AG04450 (cell line): ENCODE measurements at places on chromosomes 5 and 9.

GRCh38 chr9:26339796-26340195 lies 552.8 kb downstream of the CAAP1 start:
- DNase-seq = no peak

GRCh38 chr5:78499485-78499884 lies 139.1 kb downstream of the SCAMP1 start:
- DNase-seq = no peak

DNA sequence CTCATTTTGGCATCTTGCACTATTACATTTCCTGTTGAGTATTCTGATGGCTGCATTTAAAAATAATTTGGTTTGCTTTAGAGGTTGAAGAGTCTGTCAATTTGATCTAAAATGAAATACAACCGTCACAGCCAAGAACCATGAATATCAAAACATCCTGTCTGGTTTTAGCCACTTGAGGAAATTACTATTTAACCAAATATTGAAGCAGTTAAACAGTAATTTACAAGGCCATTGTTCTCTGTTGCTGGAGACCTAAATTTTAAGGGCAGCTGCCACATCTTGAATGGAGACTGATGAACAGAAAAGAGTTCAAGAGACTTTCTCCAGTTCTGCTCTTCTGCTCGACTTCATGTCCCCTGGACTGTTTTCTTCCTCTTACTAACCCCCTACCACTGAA lies 549.4 kb downstream of the LRRC70 start:
- no peak for DNase-seq

DNA sequence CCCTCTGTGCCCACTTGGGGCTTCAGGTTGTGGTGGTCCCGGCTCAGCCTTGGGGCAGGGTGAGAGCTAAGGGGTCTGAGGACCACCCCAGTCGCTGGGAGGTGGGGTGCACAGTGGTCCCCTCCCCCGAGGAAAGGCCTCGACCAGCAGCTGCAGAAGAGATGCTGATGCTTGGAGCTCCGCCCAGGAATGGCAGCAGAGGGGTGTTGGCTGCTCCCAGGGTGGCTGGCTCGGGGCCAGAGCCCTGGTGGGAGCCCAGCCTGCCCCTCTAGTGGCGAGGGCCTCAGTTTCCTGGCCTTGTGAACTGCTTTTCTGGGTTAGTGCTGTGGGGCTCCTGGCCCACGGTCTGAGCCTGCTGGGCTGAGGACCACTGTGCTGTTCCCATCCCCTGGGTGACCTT lies 1.2 kb downstream of the DIPK1B start:
- no peak for DNase-seq

DNA sequence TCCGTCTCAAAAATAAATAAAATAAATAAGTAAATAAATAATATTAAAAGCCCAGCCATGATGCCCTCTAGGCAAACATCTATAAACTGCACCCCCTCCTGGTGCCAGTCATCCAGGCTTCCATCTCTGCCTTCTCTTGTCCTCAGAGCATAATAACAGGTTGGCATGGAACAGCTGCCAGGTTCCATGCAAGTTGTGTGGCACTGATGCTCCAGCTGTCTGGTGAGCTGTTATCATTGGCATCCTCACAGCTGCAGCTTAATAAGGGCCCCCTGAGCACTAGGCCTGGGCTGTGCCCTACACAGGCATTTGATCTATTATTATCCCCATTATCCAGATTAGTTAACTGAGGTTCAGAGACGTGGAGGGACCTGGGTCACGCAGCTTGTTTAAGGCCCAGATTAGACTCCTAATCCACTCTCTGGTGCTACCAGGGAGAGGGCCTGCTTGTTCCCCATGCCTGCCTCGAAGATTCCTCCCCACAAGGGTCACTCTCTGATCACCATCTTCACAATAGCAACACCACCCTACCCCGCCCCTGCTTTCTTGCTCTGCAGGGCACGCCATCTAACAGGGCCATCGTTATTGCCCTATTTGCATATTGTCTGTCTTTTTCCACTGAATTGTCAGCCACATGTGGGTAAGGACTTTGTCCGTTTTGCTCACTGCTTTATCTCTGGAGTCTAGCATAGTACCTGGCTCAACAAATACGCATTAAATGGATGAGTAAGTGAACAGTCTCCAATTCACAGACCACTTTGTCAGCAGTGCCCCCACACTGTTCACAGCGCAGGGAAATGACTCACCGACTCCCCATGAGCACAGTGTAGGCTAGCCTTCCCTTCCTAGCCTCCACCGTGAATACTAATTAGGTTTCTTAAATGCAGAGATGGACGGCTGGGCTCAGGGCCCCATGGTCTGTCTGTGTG lies 1.5 kb upstream of the DNM1 start:
- no peak for DNase-seq

DNA sequence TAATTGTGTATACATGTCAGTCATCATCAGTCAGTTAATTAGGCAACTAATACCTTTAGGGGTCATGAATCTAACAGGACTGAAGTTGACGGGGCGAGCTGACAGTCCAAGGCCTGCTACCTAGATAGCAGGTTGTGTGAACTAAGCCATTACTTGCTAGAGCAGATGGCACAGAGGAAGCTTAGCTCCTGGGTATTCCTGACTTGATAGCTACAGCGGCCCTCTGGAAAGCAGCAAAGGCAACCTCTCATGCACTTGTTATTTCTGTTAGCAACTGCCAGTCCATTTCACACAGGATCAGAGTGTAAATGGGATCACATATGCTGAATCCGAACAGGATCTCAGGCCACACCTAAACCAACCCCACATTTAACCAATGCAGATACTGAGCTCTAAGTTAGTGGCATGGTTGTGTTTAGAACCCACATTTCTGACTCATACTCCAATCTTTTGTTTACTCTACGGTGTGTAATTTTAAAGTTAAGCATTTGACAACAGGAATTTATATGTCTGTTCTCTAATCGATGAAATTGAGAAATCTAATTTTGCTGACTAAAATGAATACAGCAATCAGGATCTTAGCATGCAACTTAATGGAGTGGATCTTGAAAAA lies 521.3 kb upstream of the ZNF608 start:
- no peak for DNase-seq

- DNase-seq = no peak
These were observed 138.6 kb downstream of the ERCC6L2 start for GRCh38 chr9:96014078-96014477.

DNA sequence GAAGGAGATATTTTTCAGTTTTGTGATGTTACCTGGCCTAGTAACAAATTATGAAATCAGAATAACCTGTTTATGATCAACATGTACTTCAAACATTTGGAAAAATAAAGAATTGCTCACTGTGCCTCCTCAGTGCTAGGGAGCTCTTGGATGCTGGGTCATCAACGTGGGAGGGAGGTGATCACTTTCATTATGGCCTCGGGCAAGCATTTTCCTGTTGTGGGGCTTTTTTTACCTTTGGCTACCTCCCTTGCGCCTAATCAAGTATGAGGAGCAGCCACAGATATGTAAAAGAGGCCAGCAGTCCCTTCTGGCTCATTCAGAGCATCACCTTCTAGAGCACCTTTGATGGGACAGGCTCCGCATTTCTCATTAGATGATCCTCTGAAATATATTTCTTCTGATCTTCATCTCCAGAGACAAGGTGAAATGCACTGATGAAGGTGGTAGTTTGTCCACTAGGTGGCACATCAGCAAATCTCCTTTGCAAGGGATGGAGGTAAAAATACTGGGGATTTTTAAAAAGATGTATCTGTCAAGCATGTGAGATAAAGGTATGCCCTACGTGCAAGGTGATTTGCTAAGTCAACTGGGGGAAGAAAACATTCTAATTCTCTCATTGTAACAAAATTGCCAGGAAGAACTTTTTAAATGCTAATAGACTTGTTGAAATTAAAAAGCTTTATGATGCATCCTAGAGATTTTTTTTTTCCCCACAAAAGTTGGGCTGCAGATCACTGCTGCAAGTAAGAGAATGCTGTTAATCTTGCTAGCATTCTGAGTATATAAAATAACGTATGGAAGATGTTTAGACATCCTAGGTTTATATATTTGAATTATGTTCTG lies 218.2 kb downstream of the MAST4 start:
- DNase-seq = no peak
